ENCODE measurements at places on chromosomes 1 and 21.
A peak's percentile ranks its signal among the peaks of the same experiment; 100 is the strongest.

DNA sequence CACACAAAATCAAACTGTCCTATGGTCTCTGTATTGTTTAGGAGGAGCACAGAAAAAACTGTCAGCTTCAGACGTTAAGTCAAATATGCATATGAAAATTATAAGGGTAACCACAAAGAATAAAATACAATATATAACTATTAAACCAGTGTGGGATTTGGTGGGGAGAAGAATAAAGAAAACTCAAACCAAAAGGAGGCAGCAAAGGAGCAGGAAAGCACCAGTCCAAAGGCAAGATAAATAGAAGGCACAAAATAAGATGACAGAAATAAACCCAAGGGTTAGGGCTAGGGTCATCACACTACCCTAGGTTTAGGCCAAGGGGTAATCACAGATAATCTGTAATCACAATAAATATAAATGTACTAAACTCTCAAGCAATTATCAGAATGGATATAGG is 32.8 kb downstream of the DLGAP3 start:
- DNase-seq = no peak

- DNase-seq = no peak
Observed at GRCh38 chr1:232932486-232933425, 17.7 kb upstream of the NTPCR start.

DNA sequence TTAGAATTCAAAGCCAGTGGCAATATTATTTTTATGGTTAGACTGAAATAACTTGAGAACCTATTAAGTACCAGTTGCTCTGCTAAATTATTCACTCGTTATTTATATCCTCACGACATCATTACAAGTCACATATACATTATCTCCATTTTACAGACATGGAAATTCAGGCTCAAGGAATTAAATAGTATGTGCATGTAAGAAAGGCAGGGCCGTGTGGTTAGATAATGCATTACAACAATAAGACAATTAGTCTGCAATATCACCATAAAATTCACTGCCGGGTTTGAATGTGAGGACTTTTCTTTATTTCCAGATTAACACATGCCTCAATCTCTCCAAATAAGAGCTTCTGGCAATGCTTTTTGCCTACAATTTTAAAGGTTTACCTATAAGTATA is 523.4 kb downstream of the PTBP2 start:
- DNase-seq = no peak

DNA sequence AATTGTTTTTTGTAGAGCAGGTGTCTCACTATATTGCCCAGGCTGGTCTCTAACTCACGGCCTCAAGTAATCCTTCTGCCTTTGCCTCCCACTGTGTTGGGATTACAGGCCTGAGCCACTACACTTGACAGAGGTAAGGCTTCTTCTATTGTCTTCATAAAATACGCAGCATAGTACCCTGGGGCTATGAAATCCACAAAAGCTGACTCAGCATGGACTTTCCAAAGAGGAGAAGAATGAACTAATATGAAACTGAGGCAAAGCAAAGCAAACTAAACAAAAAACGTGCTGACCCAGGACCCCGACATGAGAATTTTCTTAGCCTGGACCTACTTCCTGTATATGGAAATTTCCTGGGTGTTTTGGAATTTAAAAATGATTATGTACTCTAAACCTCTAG is 18.5 kb upstream of the ATP13A2 start:
- no peak for DNase-seq

- no peak for DNase-seq
Observed at GRCh38 chr1:5955479-5955977, 36.7 kb downstream of the NPHP4 start.

GRCh38 chr1:230771773-230772354 is 24.7 kb downstream of the CAPN9 start:
- no peak for DNase-seq

DNA sequence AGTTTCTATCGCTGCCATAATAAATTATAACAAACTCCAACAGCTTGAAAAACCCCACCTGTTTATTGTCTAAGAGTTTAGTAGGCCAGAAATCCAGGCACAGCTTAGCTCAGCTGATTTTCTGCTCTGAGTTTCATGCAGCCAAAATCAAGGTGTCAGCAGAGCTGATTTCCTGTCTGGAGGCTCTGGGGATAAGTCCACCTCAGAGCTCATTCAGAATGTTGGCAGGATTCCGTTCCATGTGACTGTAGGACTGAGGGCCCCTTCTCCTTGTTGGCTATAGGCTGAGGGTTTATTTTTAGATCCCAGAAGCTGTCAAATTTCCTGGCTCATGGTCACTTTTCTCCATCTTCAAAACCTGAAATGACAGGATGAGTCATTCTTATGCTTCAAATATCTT is 91.6 kb upstream of the CHODL start:
- DNase-seq = no peak

DNA sequence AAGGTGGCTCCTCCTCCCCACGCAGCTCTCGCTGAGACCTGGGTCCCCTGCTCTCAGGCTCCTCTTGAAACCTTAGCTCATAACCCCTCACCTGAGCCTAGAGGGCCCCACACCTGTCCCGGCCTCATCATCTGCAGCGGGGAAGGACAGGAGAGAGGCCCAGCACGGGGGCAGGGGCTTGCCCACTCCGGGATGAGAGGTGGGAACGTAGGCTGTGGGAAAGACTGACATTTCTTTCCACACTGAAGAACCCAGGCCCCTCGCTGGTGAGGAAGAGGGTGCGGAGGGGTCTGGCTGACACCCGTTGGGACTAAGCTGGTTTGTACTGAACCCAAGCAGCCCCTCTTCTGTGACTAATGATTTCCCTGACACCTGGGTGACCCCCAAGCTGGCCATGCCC is 14.0 kb upstream of the NES start:
- DNase-seq = no peak

GRCh38 chr1:67850611-67851075 is 17.4 kb upstream of the GNG12 start:
- DNase-seq = peak; percentile 95

All from fibroblast of mammary gland (primary cell).